Naive thymus-derived CD4-positive, alpha-beta T cell (primary cell): ENCODE measurements at places on chromosomes 1 and 21. TPM values are rescaled to one million over a fixed set of nuclear protein-coding genes. Genes with fewer than 3 reads are reported as not detected.

VASH2 gene
- polyA plus RNA-seq, result not detected

- H3K27me3 ChIP-seq, result no peaks in the 10 kb centered on the region
- H3K27ac ChIP-seq, result no peak overlapping the region
- no peak for DNase-seq
- H3K4me3 ChIP-seq, result no peak overlapping the region
These were observed 14.5 kb downstream of the SCYL3 start for GRCh38 chr1:169879034-169879840.

GPR25 gene
- polyA plus RNA-seq, result 1.8 TPM

SPRR5 gene
- not detected for polyA plus RNA-seq

DNA sequence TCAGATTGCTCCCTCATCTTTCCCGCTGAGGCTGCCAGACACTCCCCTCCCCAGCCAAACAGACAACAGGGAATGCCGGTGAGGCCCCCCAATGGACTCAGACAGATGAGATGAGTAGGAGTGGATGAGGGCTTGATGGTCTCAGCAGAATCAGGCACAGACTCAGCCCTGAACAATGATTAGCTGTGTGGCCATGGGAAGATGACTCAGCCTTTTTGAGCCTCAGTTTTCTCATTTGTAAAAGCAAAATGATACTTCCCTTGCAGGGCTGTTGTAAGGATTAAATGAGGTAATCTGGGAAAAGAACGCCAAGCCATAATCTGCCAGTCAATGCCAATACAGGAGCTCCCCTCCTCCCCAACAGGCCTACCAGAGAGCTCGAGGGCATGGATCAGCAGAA, 12.4 kb downstream of the C1orf198 start:
- no peak for DNase-seq
- no peaks in the 10 kb centered on the region for H3K27me3 ChIP-seq
- no peak overlapping the region for H3K4me3 ChIP-seq
- H3K36me3 ChIP-seq, result peaks cover 5% of the 10 kb centered on the region

DNA sequence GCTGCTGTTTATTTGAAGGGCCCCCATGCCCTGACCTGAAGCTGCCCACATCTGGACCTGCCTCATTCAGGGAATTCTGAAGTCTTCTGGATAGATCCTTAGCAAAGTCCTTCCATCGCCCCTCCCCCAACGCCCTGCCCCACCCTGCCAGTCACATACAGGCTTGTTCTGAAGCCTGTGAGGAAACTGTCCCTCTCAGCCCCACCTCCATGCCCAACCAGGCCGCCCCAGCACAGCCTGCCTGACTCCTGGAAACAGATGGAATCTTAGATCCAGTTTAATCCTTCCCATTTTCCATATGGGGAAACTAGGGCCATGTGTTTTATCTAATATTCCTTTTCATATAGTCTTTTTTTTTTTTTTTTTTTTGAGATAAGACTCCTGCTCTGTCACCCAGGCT, 44.5 kb upstream of the GPR37L1 start:
- no peak overlapping the region for H3K27ac ChIP-seq
- no peak for DNase-seq
- H3K36me3 ChIP-seq, result no peaks in the 10 kb centered on the region
- no peak overlapping the region for H3K4me3 ChIP-seq

GRCh38 chr1:46183926-46184557, 7.8 kb upstream of the P3R3URF start:
- H3K27ac ChIP-seq, result no peak overlapping the region
- H3K27me3 ChIP-seq, result no peaks in the 10 kb centered on the region
- no peaks in the 10 kb centered on the region for H3K4me1 ChIP-seq

S100A3 gene
- not detected for polyA plus RNA-seq

HTR6 gene
- polyA plus RNA-seq, result 0.13 TPM

GRCh38 chr21:45596704-45597318, 46.7 kb upstream of the PCBP3 start:
- DNase-seq, result peak; percentile 79
- H3K4me3 ChIP-seq, result no peak overlapping the region
- no peaks in the 10 kb centered on the region for H3K36me3 ChIP-seq
- no peaks in the 10 kb centered on the region for H3K27me3 ChIP-seq
- peaks cover 10% of the 10 kb centered on the region for H3K4me1 ChIP-seq

RGS5 gene
- polyA plus RNA-seq, result 0.50 TPM

SPRR2F gene
- not detected for polyA plus RNA-seq

DCST2 gene
- polyA plus RNA-seq, result not detected

GRCh38 chr1:234241941-234242490, 131.2 kb upstream of the COA6 start:
- no peaks in the 10 kb centered on the region for H3K27me3 ChIP-seq
- no peak overlapping the region for H3K27ac ChIP-seq
- H3K36me3 ChIP-seq, result no peaks in the 10 kb centered on the region
- H3K4me1 ChIP-seq, result no peaks in the 10 kb centered on the region
- H3K4me3 ChIP-seq, result no peak overlapping the region
- DNase-seq, result no peak

- no peak for DNase-seq
- no peak overlapping the region for H3K27ac ChIP-seq
- H3K27me3 ChIP-seq, result no peaks in the 10 kb centered on the region
- no peak overlapping the region for H3K4me3 ChIP-seq
- no peaks in the 10 kb centered on the region for H3K4me1 ChIP-seq
These were observed 40.0 kb upstream of the APP start for GRCh38 chr21:26210614-26211013.

GORAB gene
- 4.6 TPM for polyA plus RNA-seq

DNA sequence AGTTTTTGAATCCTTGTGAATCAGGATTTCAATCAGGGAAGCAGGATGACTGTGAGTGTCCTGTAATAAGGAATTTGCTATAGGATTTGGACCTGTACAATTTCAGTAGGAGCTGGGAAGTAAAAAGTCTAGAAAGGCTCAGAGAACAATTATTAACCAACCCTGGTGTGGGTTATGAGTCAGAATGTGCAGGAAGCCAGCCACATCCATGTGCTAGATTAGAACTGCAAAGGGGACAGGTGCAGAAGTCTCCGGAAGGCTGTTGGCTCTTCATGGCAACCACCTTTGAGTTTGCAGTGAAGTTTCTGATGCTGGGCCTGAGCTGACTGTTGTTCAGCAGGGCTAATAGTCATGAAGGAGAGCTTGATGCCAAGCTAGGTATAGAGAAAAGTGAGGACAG, 70.7 kb downstream of the SPATA46 start:
- H3K27ac ChIP-seq, result no peak overlapping the region
- no peaks in the 10 kb centered on the region for H3K4me1 ChIP-seq
- H3K36me3 ChIP-seq, result no peaks in the 10 kb centered on the region

DNA sequence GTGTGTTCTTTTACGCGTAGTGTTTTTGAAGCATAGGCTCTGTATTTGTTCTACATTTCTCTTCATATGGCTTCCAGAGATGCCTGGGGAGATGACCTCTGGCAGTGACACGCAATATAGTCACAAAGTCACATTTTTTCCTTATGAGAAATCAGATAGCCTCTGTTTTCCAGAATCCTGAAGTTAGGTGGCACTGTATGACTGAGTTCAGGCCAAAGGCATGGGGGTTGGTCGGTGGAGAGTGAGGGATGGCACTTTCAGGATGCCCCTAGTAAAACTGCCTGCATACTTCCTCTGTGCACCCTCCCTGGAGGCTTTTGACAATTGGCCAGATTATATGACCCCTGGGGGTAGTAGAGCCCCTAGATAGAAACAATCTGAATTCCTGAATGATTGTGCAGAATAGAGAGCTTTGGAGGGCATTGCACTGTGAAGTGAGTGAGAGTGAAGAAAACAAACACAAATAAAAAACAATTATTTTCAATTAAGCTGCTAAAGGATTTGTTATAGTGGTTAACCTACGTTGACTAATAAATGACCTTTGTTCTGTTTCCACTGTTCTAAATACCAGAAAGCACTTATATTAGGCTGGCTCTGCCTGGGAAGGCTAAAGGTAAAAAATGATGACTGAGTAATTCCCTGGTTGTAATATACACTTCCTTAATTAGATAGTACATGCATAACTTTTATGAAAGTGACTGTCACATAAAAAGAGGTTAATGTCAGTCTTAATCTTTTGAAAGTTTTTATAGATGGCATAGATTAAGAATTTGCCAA, 1660.8 kb downstream of the PLA2G4A start:
- H3K4me1 ChIP-seq, result no peaks in the 10 kb centered on the region
- no peaks in the 10 kb centered on the region for H3K36me3 ChIP-seq
- no peak for DNase-seq
- H3K4me3 ChIP-seq, result no peak overlapping the region
- no peak overlapping the region for H3K27ac ChIP-seq

DNA sequence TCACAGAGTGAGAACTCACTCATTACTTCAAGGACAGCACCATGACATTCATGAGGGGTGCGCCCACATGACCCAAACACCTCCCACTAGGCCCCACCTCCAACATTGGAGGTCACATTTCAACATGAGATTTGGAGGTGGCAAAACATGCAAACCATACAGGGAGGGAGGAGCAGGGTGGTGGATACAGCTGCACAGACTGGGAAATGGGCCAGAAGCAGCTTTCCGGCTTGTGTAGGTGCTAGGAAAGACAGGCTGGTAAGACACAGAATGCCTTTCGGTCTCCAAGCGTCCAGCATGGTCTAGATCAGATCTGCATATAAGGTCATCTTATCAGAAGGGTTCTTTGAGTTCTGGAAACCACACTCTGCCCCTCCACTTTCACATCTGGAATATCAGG, 35.1 kb upstream of the TINAGL1 start:
- H3K4me1 ChIP-seq, result no peaks in the 10 kb centered on the region

GRCh38 chr21:45497846-45498645, 44.2 kb downstream of the SLC19A1 start:
- no peak overlapping the region for H3K4me3 ChIP-seq
- no peak overlapping the region for H3K27ac ChIP-seq
- DNase-seq, result no peak
- H3K27me3 ChIP-seq, result no peaks in the 10 kb centered on the region
- H3K4me1 ChIP-seq, result no peaks in the 10 kb centered on the region

GNG4 gene
- not detected for polyA plus RNA-seq

GRCh38 chr1:44170281-44170823, 28.9 kb upstream of the KLF18 start:
- no peaks in the 10 kb centered on the region for H3K4me1 ChIP-seq
- H3K27ac ChIP-seq, result no peak overlapping the region
- DNase-seq, result no peak
- no peaks in the 10 kb centered on the region for H3K36me3 ChIP-seq
- no peaks in the 10 kb centered on the region for H3K27me3 ChIP-seq

DNA sequence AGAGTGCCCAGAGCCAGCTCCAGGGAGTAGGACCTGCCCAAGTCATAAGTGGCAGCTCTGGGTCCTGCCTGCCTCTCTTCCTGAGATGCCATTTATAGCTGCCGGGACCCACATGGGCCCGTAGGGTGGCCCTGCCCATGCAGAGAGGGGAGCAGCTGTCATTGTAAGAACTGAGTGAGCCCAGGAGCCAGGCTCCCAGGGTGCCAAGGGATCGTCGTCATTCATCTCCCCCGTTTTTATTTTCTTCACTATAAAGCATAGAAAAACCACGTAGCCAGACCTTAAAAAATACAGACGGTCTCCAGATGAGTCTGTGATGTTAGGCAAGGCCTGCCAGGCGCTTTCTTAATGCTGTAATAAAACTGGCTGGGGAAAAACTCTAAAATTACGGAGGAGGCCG, 90.7 kb downstream of the IGSF21 start:
- H3K4me1 ChIP-seq, result no peaks in the 10 kb centered on the region
- no peak overlapping the region for H3K4me3 ChIP-seq
- no peak overlapping the region for H3K27ac ChIP-seq
- H3K27me3 ChIP-seq, result no peaks in the 10 kb centered on the region
- no peaks in the 10 kb centered on the region for H3K36me3 ChIP-seq
- DNase-seq, result no peak

GRCh38 chr1:53913352-53914033, 19.5 kb downstream of the DIO1 start:
- H3K4me1 ChIP-seq, result no peaks in the 10 kb centered on the region
- no peak overlapping the region for H3K4me3 ChIP-seq
- DNase-seq, result no peak
- H3K27ac ChIP-seq, result no peak overlapping the region

DNA sequence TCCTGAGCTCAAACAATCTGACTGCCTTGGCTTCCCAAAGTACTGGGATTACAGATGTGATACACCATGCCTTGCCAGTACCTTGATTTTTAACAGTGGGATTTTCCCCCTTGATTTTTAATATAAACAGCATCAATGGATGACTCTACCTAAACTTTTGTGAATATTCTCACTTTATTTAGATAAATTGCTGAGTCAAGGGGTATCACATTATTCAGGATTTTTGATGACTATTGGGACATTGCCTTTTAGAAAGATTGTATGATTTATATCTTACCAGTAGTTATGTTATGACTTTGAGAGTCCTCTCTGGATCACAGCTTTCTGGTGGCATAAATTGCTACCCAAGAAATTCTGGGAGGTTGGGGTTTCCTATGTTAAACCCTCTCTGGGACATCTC, 112.5 kb upstream of the SPAG17 start:
- H3K27ac ChIP-seq, result no peak overlapping the region
- H3K4me1 ChIP-seq, result no peaks in the 10 kb centered on the region
- no peak overlapping the region for H3K4me3 ChIP-seq
- no peak for DNase-seq
- H3K36me3 ChIP-seq, result no peaks in the 10 kb centered on the region

TTC34 gene
- polyA plus RNA-seq, result 0.28 TPM

DNA sequence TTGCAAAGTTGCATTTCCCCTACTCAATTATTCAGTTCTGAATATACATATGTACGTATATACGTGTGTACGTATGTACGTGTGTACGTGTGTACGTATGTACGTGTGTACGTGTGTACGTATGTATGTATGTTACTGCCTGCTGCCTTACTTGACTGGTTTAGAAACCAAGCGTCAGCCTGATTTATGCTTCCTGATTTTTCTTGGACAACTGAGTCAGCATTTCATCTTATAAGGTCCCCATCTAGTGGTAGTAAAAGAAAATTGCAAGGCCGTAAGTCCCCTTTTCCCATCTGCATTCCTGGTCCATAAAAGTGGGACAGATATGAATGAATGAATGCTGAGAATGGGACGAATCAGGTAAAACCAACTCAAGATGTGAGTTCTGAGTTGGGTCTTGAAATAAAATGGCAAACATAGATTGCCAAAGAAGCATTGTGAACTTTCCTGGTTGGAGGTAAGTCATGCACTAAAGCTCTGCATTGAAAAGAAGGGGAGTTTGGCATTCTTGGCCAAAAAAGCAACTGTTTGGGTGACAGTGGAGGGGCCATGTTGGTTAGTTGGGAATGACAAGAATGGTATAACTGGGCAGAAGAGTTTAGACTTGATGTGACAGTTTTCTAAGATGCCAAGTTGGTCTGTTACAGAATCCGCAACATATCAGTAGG, 76.4 kb upstream of the DNAH14 start:
- DNase-seq, result no peak
- H3K4me3 ChIP-seq, result no peak overlapping the region
- H3K27ac ChIP-seq, result no peak overlapping the region
- no peaks in the 10 kb centered on the region for H3K27me3 ChIP-seq
- H3K36me3 ChIP-seq, result no peaks in the 10 kb centered on the region

GRCh38 chr1:115364780-115365155, 26.7 kb upstream of the NGF start:
- no peak overlapping the region for H3K27ac ChIP-seq
- H3K4me3 ChIP-seq, result no peak overlapping the region
- DNase-seq, result no peak
- no peaks in the 10 kb centered on the region for H3K4me1 ChIP-seq

GRCh38 chr1:10438677-10439163, 8.5 kb downstream of the CENPS start:
- H3K27me3 ChIP-seq, result no peaks in the 10 kb centered on the region
- H3K4me1 ChIP-seq, result no peaks in the 10 kb centered on the region
- H3K36me3 ChIP-seq, result no peaks in the 10 kb centered on the region
- DNase-seq, result no peak

- H3K27ac ChIP-seq, result no peak overlapping the region
- H3K4me3 ChIP-seq, result no peak overlapping the region
- H3K36me3 ChIP-seq, result no peaks in the 10 kb centered on the region
- no peaks in the 10 kb centered on the region for H3K27me3 ChIP-seq
- no peaks in the 10 kb centered on the region for H3K4me1 ChIP-seq
- no peak for DNase-seq
These were observed 57.4 kb upstream of the RGS18 start for GRCh38 chr1:192100686-192101468.
